NCI-H1436 treated with DMSO at 0.1 percent for 48 hours (cell line): ENCODE measurements at places on chromosomes 1 and 21.

DNA sequence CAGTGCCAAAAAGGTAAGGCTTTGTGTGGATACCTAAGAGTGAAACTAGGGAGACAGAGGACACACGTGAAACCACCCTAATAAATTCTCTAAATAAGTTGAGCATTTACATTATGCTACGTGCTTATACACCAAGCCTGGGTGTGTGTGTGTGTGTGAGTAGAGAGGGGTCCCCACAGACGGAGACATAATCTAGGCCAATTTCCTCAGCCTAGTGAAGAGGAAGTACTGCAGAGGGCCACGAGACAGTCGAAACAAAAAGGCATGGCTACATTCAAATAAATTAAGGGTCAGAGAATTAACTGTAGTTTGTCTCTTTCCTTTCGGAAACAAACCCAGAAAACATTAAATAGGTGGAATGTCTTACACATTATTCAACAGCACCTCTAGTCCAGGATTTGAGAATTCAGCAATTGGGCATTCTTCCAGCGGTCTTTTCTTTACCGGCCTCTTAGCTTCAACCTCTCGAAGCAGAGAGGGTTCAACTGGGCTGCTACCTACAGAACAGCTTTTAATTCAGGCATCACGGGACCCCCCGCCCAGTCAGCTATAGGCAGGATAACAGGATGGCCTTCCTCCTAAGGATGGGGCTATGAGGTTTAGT lies 75.0 kb downstream of the DESI2 start:
- DNase-seq, result no peak

- no peak for DNase-seq
These were observed 24.2 kb downstream of the OLFML3 start for GRCh38 chr1:114003431-114003830.

DNA sequence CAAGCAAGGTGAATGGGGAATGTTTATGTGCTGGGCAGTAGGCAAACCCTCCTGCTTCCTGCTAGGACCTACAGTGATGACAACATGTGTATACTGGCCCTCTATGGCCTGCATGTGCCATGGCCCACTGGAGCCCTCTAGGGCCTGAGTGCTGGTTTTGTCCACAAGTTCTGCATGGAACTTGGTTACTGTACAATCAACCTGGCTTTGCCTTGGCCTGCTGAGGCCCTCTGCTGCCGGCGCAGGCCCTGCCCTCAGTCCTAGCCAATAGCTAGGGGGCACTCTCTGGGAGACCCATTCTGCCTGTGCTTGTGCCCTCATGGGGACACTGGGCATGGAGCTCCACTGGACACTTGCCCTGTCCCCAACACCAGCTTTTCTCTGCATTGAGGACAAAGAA lies 138.6 kb upstream of the NGF start:
- no peak for DNase-seq

GRCh38 chr1:210246447-210246846 lies 13.9 kb downstream of the SERTAD4 start:
- DNase-seq, result no peak

DNA sequence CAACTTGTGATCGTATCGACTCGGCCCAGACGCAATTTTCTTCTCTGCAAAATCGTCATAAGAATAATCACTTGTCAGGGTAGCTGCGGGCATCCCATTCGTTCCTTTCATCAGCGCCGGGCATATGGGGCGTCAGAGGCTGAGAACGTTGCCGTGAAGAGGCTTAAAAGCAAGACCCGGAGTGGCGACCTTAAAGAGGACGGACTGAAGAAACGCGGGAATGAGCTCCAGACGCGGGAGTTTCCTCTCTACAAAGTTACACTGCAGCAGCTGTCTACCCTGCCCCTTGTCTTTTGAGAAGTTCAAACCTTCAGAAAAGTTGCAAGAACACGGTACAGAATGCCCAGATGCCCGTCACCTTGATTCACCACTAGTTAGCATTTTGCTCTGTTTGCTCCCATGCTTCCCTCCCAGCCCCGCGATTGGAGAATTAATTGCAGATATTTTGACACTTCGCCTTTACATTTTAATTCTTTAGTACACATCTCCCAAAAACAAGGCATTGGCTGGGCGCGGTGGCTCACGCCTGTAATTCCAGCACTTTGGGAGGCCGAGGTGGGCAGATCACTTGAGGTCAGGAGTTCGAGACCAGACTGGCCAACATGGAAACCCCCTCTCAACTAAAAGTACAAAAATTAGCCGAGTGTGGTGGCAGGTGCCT lies 967 bp downstream of the CENPS start:
- no peak for DNase-seq

DNA sequence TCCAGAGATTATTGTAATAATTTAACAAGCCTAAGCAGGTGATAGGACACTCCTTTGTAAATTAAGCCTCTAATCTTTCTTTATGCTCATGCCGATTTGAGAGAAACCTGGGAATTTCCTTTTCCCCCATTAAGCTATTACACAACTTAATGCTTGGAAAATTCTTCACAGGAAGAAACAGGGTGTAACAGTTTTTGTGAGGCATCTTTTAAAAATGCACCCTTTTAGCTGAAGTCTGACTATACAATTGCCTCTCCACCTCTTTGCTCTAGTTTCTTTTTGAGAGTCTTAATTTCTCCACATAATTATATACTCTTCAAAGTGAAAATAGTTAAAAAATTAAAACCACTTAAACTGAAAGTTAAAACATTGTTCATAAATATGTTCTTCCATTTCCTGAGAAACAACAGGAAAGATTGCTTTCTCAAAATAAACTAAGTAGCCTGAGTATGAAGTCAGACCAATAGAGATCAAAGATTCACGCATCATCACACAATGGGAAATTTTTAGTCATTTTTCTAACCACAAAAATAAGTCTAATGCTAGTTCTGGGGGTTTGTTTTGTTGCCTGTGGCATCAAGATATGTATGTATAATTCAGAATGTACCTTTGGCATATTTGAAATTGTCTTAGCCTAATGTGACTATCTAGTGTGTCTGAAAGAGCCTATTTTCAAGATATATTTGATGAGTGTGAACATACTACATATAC lies 34.7 kb downstream of the LRRC8D start:
- no peak for DNase-seq

DNA sequence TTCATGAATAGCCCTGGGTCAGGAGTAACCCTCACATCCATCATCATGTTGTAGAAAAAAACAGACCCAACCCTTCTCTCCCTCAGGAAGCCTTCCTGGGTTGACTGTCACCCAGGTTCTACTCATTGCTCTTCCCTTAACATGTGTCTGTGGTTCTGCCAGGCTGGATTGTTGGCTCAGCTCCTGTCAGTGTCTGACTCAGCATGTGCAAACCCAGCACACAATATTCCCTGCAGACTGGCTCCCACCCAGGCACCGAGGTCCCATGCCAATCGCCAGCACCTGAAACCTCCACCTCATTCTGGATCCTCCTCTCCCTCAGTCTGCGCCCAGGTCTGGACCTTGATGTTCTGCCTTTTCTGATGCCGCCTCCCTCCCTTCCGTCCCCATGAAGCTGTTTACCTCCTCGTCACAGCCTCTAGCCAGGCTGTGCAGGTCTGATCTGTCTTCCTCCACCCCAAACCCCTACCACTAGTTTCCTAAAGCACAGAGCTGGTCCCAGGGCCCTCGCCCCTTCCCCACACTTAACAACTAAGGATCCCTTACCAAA lies 4.3 kb upstream of the S100A8 start:
- no peak for DNase-seq

- DNase-seq, result no peak
These were observed 23.9 kb downstream of the S1PR1 start for GRCh38 chr1:101260556-101261350.

DNA sequence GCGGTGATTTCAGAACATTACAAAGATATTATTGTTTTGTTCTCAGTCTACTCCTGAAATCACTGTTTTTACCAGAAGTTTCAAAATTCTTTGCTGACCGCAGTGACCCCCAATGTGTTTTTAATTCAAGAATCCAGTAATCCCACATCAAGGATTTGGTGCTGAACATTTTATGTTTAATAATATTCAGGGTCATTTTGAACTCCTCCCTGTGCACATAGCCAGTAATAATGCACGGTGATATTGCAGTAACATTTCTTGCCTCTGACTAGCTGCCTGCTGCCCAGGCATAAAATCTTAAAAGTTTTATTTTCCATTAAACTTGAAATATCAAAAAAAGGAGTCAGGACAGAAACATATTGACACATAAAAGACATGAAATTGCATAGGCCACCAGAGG lies 443.4 kb upstream of the NCAM2 start:
- no peak for DNase-seq

DNA sequence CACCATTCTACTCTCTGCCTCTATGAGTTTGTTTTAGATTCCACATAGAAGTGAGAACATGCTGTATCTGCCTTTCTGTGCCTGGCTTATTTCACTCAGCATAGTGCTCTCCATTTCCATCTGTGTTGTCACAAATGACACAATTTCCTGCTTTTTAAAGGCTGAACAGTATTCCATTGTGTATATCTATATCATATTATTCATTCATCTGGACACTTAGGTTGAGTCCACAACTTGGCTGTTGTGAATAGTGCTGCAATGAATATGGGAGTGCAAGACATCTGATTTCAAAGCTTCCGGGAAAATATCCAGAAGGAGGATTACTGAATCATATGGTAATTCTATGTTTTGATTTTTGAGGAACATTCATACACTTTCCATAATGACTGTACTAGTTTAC lies 20.1 kb upstream of the DONSON start:
- DNase-seq, result no peak

DNA sequence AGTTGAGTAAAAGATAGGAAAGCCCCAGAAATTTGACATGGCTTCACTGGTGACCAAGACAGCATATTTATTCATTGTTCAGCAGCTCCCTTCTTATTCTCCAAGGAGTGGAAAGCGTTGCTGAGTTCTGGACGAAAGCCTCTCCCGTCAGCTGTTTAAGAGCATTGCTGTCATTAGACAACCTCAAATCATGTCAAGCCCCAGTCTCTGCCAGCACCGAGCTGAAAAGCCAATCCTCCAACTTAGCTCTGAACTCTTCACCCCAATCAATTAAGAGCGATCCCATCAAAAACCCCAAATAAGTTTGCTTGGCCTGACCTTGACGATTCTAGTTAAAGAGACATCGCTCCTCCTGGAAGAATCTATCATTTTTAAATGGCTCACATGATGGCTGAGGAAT lies 110.8 kb downstream of the PLPP3 start:
- no peak for DNase-seq

DNA sequence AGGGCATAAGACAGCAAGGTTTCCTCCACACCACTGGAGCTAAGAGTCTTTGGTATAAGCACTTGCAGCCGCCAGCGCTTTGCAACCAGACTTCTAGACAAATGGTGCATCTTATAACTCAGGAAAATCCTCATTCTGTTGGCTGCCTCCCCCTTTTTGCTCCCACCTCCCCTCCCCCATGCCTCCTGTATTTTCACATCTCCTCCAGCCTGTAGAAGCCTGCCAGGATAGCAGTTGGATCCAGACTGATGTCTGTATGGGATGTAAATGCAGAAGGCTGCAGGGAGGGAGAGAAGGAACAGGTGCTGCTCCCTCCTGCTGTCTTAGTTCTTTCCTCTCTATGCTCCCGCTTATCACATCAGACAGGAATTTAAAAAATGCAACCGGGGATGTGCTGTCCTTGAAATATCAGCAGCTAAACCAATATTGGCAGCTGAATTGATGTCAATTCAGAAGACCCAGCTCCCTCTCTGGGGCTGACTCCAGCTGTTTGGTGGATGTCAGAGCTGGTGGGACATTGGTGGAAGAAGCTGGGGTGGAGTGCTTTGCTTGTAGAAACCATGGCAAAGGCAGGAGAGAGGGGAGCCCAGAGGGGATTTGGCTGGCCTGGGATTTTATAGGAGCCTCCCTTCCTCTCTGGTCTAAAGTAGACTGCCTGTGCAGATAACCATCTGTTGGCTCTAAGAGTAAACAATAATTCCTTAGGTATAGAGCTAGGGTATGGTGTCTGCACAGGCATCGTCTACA lies 53.5 kb downstream of the NFASC start:
- DNase-seq, result no peak
